Stimulated activated CD8-positive, alpha-beta memory T cell treated with anti-CD3 and anti-CD28 coated beads, Interleukin-4, amount 100 ng/mL, for 4 hours (primary cell): ENCODE measurements at places on chromosomes 1 and 21.
A peak's percentile ranks its signal among the peaks of the same experiment; 100 is the strongest.

- DNase-seq, result no peak
Measured at GRCh38 chr1:88063605-88064004, 620.5 kb upstream of the PKN2 start.

- DNase-seq, result no peak
Measured at GRCh38 chr21:27158967-27159366, 192.1 kb upstream of the ADAMTS5 start.

DNA sequence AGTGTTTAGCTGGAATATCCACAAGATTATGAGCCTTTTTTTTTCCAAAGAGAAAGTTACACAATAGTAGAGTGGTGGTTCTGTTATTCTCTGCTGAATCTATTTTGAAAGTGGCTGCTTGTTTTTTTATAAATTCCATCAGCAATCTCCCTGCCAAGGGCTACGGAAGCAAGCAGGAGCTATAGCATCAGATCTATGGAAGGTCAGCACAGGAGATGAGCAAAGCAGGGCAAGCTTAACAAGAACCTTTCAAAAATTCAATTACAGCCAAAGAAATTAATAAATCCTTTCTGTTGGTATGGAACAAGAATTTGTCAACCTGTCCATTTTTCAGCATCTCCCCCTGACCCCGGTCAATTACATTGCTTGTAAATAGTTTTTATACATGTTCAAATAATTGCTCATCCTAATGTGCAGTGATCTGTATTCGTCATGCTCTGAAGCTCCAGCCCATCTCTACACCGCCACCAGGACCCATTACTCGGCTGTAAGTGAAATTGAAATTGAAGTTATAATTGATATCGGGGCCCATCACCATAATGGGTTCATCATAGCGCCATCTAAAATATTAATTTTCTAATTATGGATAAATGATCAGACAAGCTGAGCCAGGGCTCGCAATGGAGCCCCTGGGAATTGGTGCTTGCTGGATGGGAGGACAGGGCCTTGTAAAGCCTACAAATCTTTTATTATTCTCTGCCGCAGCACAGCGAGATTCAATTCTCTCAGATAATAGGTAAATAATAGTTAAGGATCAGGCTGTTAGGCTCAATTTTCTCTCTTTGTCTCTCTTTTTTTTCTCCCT lies 215.1 kb downstream of the ATG4C start:
- no peak for DNase-seq

GRCh38 chr21:27511233-27511632 lies 544.3 kb upstream of the ADAMTS5 start:
- no peak for DNase-seq

GRCh38 chr1:111541721-111542120 lies 38.3 kb upstream of the ADORA3 start:
- no peak for DNase-seq

DNA sequence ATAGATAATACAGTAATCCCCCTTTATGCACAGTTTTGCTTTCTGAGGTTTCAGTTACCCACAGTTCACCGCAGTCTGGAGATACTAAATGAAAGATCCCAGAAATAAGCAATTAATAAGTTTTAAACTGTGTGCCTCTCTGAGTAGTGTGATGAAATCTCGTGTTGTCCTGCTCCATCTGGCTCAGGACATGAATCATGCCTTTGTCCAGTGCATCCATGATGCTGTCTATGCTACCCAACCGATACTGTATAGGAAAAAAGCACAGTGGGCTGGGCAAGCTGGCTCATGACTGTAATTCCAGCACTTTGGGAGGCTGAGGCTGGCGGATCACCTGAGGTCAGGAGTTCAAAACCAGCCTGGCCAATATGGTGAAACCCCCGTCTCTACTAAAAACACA lies 85.0 kb upstream of the SLC2A1 start:
- no peak for DNase-seq

GRCh38 chr21:38661197-38661871 lies 144.4 kb upstream of the ETS2 start:
- no peak for DNase-seq

DNA sequence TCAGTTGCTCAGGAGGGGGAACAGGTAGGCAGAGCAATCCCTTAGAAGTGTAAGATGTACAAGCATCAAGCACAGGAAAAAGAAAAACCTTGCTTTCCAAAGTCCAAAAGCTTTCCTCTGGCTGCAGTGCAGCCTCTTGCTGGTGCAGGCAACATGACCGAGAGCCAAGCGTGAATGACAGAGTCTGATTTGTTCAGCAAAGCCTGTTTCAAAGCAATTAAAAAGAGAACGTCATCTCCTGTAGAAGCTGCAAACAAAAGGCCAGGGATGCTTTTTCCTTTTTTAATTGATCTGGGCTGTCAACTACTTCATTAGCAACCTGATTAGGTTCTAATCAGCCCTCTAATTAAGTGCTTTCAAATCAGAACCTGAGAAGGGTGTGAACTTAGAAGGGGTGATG lies 38.2 kb upstream of the PLA2G2C start:
- DNase-seq, result no peak

DNA sequence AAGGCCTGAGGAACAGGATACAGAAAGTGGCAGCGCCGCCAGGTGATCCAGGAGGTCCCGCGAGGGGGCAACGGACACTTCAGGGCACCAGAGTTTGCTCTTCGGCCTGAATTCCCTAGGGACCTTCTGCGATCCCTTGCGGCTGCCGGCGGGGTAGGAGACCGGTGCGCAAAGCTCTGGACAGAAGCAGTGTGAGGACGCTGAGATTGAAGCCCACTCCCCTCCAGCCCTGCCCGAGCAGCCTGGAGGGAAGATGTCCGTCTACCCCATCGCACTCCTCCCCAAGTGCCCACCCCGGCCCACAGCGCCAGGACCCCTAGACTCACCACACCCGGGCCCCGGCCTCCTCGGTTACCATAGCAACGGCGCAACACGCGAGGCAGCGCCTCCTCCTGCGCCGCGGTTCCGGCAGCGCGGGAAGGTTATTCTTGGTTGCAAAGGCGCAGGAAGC lies at the start of gene ANKRD45:
ANKRD45 (minus strand) TSS at position 361 of the 451 bp plus-strand sequence. CDS start 10,433 bp downstream, outside the sequence.
- no peak for DNase-seq

DNA sequence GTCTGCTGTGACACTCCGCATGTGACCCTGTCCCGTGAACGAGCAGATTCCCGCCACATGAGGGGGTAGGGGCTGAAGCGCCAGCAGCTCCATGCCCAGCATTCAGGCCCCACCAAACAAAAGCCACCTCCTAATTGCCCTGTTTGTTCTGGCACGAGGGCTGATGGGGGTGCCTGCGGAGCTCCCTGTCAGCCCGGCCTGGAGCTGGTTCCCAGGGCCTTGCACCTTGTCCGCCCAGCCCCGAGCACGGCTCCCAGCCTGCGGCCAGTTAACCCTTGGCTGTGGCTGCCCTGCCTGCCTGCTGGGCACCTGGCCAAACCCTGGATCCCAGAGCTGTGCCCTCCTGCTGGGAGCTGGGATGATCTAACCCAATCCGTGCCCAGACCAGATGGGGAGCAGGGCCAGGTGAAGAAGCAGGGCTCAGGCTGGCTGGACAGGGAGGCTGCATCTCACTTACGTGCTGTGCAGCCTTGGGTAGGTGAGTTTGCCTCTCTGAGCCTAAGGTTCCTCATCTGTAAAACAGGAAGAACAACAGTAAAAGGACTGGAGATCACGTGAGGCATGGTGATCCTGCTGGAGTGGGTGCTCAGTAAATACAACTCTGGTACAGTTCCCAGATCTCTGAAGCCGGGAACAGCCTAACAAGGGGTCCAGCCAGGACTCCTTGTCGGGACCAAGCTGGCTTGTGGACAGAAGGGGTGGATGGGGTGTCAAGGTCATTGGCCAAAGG lies 110.9 kb upstream of the IFFO2 start:
- DNase-seq, result no peak

DNA sequence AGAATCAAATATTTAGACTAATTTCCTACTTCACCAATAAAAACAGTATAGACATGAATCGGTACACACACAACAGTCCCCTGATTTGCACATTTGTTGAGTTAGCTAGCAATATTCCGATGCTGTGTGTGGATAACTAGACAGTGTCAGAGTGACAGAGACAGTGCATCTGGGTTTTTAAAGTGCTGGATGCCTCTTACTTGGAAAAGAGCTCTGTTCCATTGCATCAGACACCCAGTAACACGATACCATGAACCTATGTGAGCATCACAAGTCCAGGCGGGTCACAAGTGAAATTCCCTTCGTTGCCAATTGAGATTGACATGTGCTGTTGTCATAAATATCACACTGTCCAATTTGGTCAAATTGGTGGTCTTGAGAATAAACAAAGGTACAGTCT lies 82.0 kb upstream of the ESRRG start:
- no peak for DNase-seq

- DNase-seq, result peak; percentile 42
Measured at GRCh38 chr1:15323351-15323988, 76.4 kb downstream of the FHAD1 start.

GRCh38 chr21:45454060-45454925 lies 49.3 kb downstream of the COL18A1 start:
- no peak for DNase-seq

GRCh38 chr1:180236698-180237509 lies 6.8 kb downstream of the LHX4 start:
- DNase-seq, result no peak

GRCh38 chr1:180581635-180582039 lies 22.9 kb downstream of the OVAAL start:
- no peak for DNase-seq

GRCh38 chr1:222557148-222557547 lies 9.2 kb upstream of the HHIPL2 start:
- DNase-seq, result no peak

- DNase-seq, result no peak
Measured at GRCh38 chr1:224900062-224900630, 29.3 kb upstream of the DNAH14 start.

- no peak for DNase-seq
Measured at GRCh38 chr1:59378621-59379370, 81.9 kb downstream of the FGGY start.

GRCh38 chr1:113804421-113805255 lies 7.6 kb downstream of the RSBN1 start:
- no peak for DNase-seq

GRCh38 chr1:158989424-158989823 lies 20.3 kb upstream of the IFI16 start:
- no peak for DNase-seq

DNA sequence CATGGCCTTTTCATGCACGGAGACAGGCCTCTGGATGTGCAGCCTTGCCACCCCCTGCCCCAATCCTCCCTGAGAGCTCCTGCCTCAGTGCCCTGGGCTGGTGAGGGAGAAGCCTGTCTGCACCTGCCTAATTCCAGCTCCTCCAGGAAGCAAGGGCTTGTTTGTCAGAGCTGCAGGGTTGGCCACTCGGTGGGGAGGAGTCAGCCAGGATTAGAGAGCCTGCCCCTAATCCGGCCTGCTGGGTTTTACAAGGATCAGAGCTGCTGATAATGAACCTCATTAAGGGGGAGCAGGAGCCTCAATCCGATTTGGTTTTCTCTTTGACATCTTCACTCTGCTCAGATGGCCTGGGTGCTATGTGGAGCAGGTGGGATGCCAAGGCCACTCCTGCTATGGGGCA lies 31.9 kb upstream of the LHX4 start:
- DNase-seq, result no peak

DNA sequence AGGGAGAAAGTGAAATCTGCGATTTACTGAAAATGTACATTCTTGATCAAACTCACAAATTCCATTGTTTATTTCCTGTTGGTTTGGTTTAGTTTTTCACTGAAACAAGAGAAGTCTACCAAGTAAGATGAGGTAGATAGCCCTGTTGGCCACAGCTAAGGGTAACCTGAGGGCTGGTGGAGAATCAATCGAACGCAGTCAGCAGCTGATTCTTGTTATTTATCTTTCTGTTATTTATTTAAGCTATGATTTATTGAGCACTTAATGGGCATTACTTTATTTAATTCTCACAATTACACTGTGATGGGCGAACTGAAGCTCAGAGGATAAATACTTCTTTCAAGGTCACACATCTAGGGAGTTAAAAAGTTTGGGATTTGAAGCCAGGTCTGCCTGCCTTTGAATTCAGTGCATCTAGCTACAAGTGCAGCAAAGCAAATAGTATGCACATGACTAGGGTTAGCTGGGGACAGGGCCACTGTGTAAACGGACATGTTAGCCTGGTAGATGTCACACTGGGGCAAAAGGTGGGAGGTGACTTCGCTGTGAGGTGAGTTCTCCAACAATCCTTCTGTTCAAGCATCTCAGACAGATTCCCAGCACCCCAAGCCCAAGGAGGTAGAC lies 106.5 kb upstream of the GADD45A start:
- no peak for DNase-seq

- DNase-seq, result no peak
Measured at GRCh38 chr1:26603856-26604255, 74.3 kb downstream of the RPS6KA1 start.

DNA sequence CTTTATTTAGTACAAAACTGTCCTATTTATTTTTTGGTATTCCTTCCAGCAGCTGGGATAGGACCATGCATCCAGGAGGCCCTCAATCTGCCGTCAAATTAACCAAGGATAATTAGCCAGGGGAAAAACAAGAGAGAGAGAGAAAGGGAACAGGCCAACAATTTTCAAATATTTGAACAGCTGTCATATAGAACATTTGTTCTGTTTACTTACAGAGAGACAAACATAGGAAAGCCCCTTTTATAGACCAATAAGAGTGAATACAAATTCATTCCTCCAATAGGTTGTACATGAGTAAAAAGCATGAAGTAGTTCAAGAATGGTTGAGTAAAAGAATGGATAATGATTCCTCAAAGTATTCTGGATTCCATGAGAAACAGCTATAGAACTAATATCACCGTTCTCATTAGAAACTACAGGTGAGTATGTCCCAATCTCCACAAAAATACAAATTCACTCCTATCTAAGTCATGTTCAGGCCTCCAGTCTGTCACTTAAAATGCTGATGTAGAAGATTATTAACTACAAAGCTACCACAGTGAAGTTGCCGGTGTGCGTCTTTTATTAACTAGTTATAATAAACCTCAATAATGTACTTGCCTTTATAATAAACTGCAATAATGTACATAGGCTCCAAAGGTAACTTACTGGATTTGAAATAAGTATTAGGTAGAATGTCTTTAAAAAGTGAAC lies 64.8 kb upstream of the GNG4 start:
- no peak for DNase-seq

DNA sequence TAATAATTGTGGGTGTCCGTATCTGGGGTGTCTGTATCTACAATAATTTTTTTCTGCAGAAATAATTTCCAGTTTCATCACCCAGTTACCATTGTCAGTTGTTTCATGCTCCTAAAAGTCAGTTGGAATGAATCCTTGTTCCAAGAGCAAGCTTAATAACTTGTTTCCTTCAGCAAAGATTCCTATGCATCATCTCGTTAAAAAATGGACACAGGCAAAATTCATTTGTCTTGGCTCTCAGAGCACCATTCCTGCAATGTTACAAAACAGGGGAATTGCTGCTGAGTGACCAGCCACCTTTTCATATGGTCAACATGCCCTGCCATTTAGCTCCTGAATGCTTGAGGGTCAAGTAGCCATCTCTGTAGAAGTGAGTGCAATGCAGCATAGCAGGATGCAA lies 393.4 kb downstream of the KCNT2 start:
- DNase-seq, result no peak

GRCh38 chr1:94255476-94255875 lies 18.1 kb upstream of the ARHGAP29 start:
- DNase-seq, result no peak

GRCh38 chr1:4986306-4986705 lies 331.9 kb downstream of the AJAP1 start:
- no peak for DNase-seq

GRCh38 chr21:46650476-46651098 lies 15.1 kb downstream of the PRMT2 start:
- DNase-seq, result no peak

GRCh38 chr1:27086026-27086425 lies 68.9 kb downstream of the SLC9A1 start:
- DNase-seq, result no peak

- no peak for DNase-seq
Measured at GRCh38 chr1:171468120-171468750, 17.1 kb upstream of the PRRC2C start.
